ENCODE measurements at places on chromosomes 12 and 14.

- no peak for DNase-seq
These were observed 80.4 kb downstream of the DUSP16 start for GRCh38 chr12:12482150-12482761.

- no peak for DNase-seq
These were observed 48.5 kb downstream of the CHST11 start for GRCh38 chr12:104505095-104505818.

DNA sequence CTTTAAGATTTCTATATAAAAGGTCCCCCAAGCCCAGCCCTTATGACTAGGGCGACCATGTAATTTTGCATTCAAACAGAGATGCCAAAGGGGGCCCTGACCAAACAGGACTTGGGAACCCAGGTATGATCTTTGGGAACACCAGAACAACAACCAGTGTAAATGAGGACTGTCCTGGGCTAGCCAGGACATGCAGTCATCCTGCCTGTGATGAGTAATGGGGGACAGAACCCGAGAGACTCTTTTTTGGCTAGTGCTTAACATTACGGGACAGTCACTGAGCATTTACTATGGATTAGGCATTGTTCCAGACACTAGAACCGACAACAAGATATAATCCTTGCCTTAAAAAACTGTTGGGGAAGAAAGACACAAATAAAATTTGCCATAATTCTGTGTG is 337.3 kb downstream of the CACNA1C start:
- no peak for DNase-seq

DNA sequence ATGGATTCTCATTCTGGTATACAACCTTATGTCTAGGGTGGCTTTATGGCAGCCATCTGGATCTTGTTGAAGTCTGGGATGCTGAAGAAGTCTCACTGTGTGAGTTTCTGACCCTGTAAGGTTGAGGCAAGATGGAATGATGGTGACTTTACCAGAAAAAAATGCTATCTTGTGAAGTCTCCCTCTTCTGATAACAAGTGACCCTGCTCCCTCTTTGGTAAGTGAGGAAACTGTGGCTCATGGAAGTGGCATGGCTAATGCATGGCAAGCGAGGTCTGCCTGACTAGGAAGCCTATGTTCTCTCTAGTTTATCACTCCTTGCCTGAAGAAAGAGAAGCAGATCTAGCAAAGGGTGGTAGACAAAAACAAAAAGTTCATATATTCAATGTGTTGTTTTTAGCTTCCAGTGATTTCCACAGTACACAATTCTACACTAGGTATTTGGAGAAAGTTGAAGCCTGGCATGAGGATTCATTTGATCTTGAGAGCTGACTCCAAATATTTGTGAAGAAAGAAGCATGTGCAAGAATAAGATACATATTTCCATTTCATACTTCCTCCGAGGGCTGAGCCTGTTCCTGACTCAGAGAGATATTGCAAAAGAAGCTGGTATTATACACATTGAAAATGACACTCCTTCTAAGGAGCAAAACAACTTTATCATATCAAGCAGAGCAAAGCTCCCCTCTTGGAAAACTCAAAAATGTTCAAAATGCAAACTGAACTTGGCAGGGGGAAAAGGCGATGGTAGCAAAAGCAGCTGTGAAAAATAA is 63.6 kb downstream of the HELB start:
- DNase-seq: no peak

GRCh38 chr12:115046805-115047204 is 362.8 kb upstream of the TBX3 start:
- no peak for DNase-seq

GRCh38 chr12:65343801-65344200 is 65.3 kb downstream of the MSRB3 start:
- no peak for DNase-seq

DNA sequence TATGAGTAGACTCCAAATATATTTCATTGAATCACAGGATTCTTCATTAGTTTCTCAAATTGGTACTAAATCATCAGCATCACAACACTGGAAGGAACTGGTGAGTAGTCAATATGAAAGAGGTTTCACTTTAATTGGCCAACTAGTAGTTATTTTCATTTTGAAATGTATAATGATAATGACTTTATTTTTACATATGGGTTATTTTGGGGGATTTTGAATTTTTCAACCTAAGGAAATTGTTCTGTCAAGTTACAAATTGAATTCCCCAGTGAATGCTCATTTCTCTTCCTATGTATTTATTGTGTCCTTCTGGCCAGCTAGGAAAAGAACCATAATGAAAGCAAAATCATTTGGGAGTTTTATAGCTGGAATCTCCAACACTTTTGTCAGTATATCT is 174.2 kb upstream of the ATP2B1 start:
- no peak for DNase-seq
